NCI-H2171 (cell line): ENCODE measurements at places on chromosomes 1 and 21.

DNA sequence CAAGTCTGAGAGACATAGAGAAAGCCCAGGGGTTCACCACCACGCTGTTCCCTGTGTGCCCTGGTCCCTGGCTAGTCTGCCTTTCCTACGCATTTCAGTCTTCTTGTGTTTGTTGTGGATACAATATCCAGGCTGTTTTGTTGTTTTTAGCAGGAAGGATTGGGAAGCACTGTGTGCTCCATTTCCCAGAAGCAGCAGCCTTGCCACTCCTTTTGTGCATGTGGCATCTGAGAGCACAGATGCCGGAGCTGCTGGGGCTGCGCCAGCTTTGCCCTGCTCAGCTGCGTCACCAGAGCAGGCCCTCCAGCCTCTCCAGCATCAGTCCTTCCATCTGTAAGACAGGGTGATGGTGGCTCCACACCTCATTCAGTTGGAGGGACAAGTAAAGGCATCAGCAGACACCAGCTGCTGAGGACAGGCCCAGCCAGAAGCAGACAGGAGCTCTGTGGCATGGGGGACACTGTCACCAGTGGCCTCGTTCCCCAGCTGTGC is 94.4 kb upstream of the COL6A1 start:
- DNase-seq, result peak; percentile 46

DNA sequence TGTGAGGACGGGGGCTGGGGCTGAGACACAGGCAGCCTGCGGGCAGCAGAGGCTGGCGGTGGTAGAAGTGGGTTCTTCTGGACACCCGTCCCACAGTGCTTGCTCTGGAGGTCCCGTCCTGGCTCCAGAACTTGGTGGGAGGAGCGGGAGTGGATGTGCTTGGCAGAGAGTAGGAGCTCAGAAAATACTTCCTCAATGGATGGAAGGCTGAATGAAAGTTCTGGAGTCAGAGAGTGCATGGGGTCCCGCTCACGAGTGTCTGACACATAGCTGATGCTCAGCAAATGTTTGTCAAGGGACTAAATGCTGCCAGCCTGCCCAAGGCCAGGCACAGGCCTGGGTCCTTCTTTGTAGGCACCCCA is 13.4 kb upstream of the NES start:
- no peak for DNase-seq

GRCh38 chr21:15592271-15592860 is 137.4 kb upstream of the USP25 start:
- DNase-seq, result no peak

- peak; percentile 3 for DNase-seq
These were observed 221.3 kb downstream of the MRPL39 start for GRCh38 chr21:25385911-25386474.

GRCh38 chr1:19507516-19507915 is 22.2 kb upstream of the CAPZB start:
- DNase-seq, result no peak
